ENCODE measurements at places on chromosomes 16 and 17. TPM values are rescaled to one million over a fixed set of nuclear protein-coding genes. Genes with fewer than 3 reads are reported as not detected.

DNA sequence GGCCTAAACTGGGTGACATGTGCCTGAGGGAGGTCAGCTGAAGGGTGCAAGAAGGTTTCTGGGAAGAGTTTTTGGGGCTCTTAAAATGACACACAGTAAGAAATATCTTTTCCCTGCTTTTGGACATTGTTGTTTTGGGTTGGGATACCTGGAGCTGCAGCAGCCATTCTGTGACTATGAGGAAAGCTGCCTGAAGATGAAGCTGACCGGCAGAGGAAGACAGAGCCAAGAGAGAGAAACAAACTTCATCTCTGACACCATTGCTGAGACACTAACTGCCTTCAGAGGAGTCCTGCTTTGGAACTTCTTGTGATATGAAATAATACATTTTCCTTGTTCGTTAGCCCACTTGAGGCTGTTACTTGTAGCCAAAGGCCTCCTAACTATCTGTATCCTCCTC lies 8.8 kb upstream of the WNT3 start:
- no peak overlapping the region for H3K27ac ChIP-seq
- no peaks in the 10 kb centered on the region for H3K4me1 ChIP-seq
- H3K27me3 ChIP-seq: peaks cover 7% of the 10 kb centered on the region
- no peak for DNase-seq

GRCh38 chr16:1168837-1169236 lies 15.9 kb downstream of the CACNA1H start:
- no peak for DNase-seq
- H3K4me1 ChIP-seq: no peaks in the 10 kb centered on the region
- H3K36me3 ChIP-seq: no peaks in the 10 kb centered on the region
- H3K4me3 ChIP-seq: peak overlapping the region; percentile 46
- H3K27me3 ChIP-seq: no peaks in the 10 kb centered on the region

GRCh38 chr17:32755045-32755805 lies 121.7 kb downstream of the MYO1D start:
- H3K27ac ChIP-seq: no peak overlapping the region
- no peak for DNase-seq
- H3K36me3 ChIP-seq: no peaks in the 10 kb centered on the region
- no peak overlapping the region for H3K4me3 ChIP-seq
- no peaks in the 10 kb centered on the region for H3K27me3 ChIP-seq

Gene TP53TG3C
- total RNA-seq: not detected

DNA sequence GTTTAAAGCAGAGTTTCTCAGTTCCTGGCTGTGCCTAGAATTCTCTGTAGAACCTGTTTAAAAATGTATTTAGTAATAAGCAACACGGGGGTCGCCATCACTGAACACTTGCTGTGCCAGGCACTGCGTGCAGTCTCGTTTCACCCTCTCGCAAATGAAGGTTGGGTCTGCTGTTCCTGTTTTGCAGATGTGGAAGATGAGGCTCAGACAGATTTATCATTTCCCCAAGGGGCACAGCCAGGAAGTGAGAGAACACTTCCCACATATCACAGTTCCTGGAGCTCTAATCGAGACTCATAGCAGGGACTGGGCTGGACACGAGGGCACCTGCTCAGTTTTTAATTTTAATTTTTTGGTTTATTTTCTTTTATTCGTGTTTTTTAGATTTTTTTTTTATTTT lies 122.7 kb downstream of the ABCC6 start:
- DNase-seq: no peak
- H3K27me3 ChIP-seq: no peaks in the 10 kb centered on the region
- peak overlapping the region; percentile 89 for H3K27ac ChIP-seq
- no peak overlapping the region for H3K4me3 ChIP-seq
- no peaks in the 10 kb centered on the region for H3K4me1 ChIP-seq

Gene EVI2B
- 17.5 TPM for total RNA-seq

Gene KRT33A
- not detected for total RNA-seq

Gene KRT31
- total RNA-seq: not detected

Gene GALK1
- 17.2 TPM for total RNA-seq

Gene EVPL
- 6.4 TPM for total RNA-seq

- H3K36me3 ChIP-seq: no peaks in the 10 kb centered on the region
- peak overlapping the region; percentile 99 for H3K27ac ChIP-seq
- H3K27me3 ChIP-seq: no peaks in the 10 kb centered on the region
- H3K4me3 ChIP-seq: no peak overlapping the region
These were observed 16.0 kb downstream of the NPTX1 start for GRCh38 chr17:80460429-80460834.

Gene MAF
- 19.1 TPM for total RNA-seq

DNA sequence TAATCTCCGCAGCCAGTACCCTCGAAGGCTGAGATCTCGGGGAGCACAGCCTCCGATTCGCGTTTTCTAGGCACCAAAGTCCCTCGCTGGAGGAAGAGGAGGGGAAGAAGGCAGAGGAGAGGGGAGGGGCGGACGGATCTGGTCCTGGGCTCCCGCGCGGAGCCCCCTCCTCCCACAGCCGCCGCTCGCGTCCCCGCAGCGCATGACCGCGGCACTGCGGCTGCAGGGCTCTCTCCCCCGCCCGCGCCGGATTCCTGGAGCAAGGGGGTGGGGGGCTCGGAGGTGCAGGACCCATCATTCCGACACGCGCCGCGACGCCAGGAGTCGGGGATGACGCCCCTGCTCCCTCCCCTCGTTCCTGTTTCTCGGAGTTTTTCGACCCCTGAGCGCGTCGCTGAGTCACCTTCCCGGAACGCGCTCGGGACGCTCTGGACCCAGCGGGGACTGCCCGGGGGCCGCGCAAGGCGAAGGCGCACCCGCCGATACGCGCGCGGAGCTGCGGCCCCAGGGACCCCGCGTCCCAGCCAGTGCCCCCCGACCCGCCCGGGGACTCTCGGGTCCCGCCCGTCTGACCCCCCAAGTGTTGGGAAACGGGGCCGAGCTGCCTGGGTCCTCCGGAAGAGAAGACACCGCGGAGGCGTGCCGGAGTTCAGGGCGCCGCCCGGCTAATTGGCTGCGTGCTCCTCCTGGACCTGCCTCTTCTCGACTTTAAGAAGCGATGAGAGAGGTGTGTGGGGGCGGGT lies 1.4 kb upstream of the SPHK1 start:
- peak overlapping the region; percentile 75 for H3K27ac ChIP-seq
- H3K4me1 ChIP-seq: peaks cover 41% of the 10 kb centered on the region
- no peaks in the 10 kb centered on the region for H3K36me3 ChIP-seq

DNA sequence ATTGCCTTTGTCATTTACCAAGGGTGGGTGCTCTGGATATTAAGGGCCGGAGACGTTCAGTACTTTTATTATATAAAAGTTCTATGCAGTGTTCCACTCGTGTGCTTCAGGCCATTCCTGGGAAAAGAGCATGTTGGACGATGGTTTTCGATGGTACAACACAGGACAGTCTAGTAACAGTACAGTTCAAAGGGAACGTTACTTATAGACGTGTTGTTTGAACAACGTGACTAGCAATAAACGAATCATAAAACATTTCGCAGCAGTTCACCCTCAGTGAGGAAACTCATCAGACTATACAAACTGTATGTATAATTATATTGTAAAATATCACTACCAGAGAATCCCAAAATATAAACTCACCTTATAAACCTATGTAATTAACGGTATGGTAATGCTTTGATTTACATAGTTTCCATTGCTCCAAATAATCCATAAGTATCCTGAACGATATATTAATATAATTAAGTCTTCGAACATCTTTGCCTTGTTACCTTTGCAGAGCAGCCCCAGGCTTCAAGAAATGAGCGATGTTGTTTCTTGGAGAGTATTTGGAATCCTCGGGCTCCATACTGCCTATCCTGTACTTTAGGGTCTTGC lies 589 bp downstream of the NMT1 start:
- H3K27ac ChIP-seq: peak overlapping the region; percentile 93
- H3K27me3 ChIP-seq: no peaks in the 10 kb centered on the region
- no peaks in the 10 kb centered on the region for H3K36me3 ChIP-seq

DNA sequence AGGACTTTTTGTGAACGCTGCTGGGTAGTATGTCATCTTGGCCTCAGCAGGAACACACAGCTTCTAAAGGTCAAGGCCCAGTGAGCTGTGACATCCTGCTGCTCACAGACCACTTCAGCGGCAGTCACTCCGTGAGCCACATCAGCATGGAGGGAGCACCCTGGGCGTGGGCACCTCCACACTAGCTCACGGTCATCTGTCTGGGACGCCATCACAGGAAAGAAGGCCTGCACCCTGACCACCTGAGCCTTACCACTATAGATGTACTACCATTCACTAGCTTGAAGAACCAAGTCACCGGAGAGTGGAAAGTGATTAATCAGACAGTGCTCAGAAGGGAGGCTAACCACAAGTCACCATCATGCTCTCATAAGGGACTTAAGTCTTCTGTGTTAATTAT lies 3.3 kb downstream of the AXIN1 start:
- H3K4me1 ChIP-seq: no peaks in the 10 kb centered on the region
- H3K36me3 ChIP-seq: peaks cover 6% of the 10 kb centered on the region
- no peak overlapping the region for H3K27ac ChIP-seq
- no peak overlapping the region for H3K4me3 ChIP-seq
- DNase-seq: no peak

DNA sequence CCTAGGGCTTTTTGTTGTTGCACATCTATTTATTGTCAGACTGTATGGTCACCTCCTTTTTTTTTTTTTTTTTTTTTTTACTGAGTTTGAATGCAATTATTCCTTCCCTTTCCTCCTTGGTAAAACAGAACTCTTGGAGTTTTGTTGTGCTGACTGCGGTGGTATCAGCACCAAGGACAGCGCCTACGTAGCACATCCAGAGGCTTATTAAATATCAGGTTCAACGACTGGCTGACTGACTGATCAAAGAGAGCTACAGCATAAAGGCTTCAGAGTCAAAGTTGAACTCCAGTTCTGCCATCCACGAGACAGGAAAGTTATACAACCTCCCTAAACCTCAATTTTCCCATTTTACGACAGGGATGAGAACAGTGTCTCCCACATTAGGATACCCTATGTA lies 86.1 kb upstream of the RBFOX1 start:
- H3K4me1 ChIP-seq: no peaks in the 10 kb centered on the region
- H3K4me3 ChIP-seq: no peak overlapping the region
- DNase-seq: no peak
- H3K27me3 ChIP-seq: no peaks in the 10 kb centered on the region
- H3K36me3 ChIP-seq: no peaks in the 10 kb centered on the region
- no peak overlapping the region for H3K27ac ChIP-seq

GRCh38 chr17:76789235-76789788 lies 51.4 kb downstream of the MFSD11 start:
- H3K4me1 ChIP-seq: no peaks in the 10 kb centered on the region
- H3K27ac ChIP-seq: no peak overlapping the region
- no peak for DNase-seq
- H3K36me3 ChIP-seq: peaks cover 20% of the 10 kb centered on the region
- H3K4me3 ChIP-seq: no peak overlapping the region
- H3K27me3 ChIP-seq: no peaks in the 10 kb centered on the region

Gene HOXB7
- 3.2 TPM for total RNA-seq

GRCh38 chr17:21098934-21099689 lies 27.7 kb upstream of the DHRS7B start:
- H3K4me1 ChIP-seq: peaks cover 17% of the 10 kb centered on the region
- H3K27ac ChIP-seq: no peak overlapping the region
- H3K36me3 ChIP-seq: no peaks in the 10 kb centered on the region
- H3K27me3 ChIP-seq: no peaks in the 10 kb centered on the region

DNA sequence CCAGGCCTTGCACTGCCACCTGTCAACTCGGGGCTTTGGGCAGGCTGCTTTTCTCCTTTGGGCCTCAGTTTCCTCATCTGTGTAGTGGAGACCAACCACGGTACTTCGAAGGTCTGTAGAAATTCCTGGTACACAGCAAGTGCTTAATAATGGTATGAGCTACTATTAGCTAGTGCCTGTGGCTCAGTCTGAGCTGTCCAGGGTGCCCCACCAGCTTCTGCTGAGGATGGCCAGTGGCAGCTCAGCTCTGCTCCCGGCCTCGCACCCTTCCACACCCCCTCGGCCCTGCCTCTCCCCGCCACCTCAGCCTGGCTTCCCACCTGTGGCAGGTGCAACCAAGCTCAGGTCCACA lies 26.2 kb upstream of the PLCG2 start:
- DNase-seq: no peak
- H3K4me1 ChIP-seq: no peaks in the 10 kb centered on the region
- H3K27me3 ChIP-seq: no peaks in the 10 kb centered on the region
- H3K36me3 ChIP-seq: no peaks in the 10 kb centered on the region
- H3K27ac ChIP-seq: peak overlapping the region; percentile 15
- H3K4me3 ChIP-seq: no peak overlapping the region

Gene DLX4
- total RNA-seq: not detected

GRCh38 chr17:80453998-80454556 lies 22.3 kb downstream of the NPTX1 start:
- peak overlapping the region; percentile 99 for H3K27ac ChIP-seq
- peak overlapping the region; percentile 84 for H3K4me3 ChIP-seq
- no peaks in the 10 kb centered on the region for H3K27me3 ChIP-seq
- no peaks in the 10 kb centered on the region for H3K36me3 ChIP-seq
- H3K4me1 ChIP-seq: no peaks in the 10 kb centered on the region
- DNase-seq: no peak

DNA sequence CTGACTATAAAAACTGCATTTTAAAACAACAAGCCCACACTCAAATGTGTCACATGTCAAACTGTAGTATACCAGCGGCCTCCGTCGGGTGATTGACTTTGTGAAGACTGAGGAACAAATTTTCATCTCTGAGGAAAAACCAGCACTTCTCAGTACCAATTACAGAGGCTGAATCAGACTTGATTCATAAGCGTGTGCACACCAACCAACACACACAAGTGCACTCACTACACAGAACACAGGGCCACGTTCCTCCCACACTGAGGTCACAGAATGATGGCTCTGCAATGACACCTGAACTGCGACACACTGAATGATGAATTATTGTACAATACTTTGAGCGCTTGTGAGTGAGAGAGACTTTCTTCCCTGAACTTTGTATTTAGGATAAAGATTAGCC lies 29.6 kb downstream of the XPO6 start:
- no peak overlapping the region for H3K4me3 ChIP-seq
- DNase-seq: no peak
- H3K27me3 ChIP-seq: no peaks in the 10 kb centered on the region
- no peak overlapping the region for H3K27ac ChIP-seq
- H3K4me1 ChIP-seq: peaks cover 41% of the 10 kb centered on the region
- no peaks in the 10 kb centered on the region for H3K36me3 ChIP-seq

- no peaks in the 10 kb centered on the region for H3K27me3 ChIP-seq
- no peak for DNase-seq
- no peak overlapping the region for H3K27ac ChIP-seq
- H3K4me3 ChIP-seq: no peak overlapping the region
These were observed 225.0 kb downstream of the XYLT1 start for GRCh38 chr16:17245776-17246175.
